ENCODE measurements at places on chromosomes 3 and 15.

DNA sequence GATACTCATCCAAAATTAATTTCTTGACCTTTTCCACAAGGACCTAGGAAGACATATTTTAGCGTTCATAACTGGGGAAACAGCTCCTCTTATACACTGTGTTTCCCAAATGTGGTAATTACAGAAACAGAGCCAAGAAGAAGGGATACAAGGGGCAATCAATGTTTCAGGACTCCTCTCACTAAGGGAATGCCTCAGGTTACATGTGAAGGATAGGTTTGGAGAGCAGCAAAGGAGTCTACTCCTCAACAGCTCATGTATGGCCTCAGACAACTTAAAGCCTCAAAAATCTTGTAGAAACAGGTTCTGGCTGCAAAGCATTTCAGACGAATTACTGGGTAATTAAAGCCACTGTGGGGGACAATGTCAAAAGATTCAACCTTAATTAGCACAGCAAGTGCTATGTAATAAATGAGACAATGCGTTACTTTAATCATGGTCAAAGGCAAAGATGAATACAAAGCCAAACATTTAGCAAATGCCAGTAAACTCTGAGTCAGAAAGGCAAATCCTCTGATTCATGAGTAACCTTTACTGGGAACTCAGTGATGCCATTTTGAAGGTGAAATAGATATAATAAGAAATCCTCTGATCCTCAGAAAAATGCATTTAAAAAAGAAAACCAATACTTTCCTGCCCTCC is 1111.2 kb downstream of the TUSC7 start:
- no peak for DNase-seq

- DNase-seq = no peak
Observed at GRCh38 chr15:99359769-99360168, 108.5 kb downstream of the LRRC28 start.

- no peak for DNase-seq
Observed at GRCh38 chr3:53768478-53769459, 77.5 kb downstream of the CHDH start.

- DNase-seq = no peak
Observed at GRCh38 chr15:38928431-38928830, 363.8 kb upstream of the RASGRP1 start.

DNA sequence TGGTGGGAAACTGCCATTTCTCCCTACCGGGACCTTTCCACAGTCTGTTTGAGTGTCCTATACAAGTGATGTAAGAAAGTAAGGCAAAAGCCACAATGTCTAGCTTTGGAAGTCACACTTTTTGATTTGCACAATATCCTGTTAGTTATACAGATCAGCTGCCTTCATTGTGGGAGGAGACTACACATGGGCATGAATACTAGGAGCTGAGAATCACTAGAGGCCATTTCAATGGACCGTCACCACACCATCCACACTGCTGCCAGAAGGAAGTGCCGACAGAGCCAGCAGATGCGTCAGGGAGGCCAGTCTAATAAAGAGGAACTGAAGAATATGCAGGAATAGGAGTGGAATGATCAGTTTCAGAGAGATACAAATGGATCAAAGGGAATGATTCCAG is 65.8 kb downstream of the SCN11A start:
- DNase-seq = peak; percentile 56

GRCh38 chr15:92166029-92166428 is 227.7 kb upstream of the ST8SIA2 start:
- no peak for DNase-seq

GRCh38 chr15:43748376-43748775 is 2.1 kb downstream of the PDIA3 start:
- no peak for DNase-seq

GRCh38 chr15:74453925-74454763 is 6.8 kb downstream of the UBL7 start:
- no peak for DNase-seq

GRCh38 chr3:14522129-14522691 is 17.9 kb downstream of the GRIP2 start:
- DNase-seq = peak; percentile 77

- no peak for DNase-seq
Observed at GRCh38 chr3:43340403-43340802, 54.1 kb downstream of the SNRK start.

DNA sequence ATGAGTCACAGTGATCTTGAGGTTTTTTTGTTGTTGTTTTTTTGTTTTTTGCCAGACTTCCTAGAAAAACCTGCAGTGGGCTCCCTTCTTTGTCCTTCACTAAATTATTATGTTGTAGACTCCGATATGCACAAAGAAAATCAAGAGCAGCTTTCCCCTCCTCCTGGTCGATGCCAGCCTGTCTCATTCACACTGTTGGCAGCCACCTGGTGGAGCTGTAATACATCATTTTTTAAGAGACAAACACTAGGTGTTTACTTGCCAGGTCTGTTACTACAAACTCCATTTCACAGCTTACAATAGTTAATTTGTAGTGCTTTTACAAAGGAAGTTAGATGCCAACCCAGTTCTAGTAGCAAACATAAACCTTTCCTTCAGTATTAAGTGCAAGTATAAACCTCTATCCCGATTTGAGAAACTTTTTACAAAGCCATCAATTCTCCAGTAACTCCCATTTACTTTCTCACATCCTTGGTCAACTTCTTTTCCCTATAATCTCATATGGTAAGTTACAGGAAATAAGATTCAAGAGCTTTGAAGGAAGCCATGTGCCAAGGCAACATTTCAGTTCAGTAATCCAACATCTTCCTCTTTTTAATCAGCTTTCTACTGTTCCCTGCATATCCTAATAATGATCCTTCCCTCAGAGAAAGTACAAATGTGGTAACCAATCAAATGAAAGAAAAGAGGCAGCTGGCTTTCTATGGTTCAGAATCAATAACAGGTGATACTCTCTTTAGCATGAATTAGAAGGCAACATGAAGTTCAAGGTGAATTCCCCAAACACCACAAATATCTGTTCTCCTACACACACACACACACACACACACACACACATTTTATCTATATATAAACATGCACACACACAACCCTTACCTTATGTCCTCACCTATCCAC is 14.0 kb downstream of the AAGAB start:
- DNase-seq = no peak

- no peak for DNase-seq
Observed at GRCh38 chr15:31606931-31607497, 280.4 kb downstream of the KLF13 start.

DNA sequence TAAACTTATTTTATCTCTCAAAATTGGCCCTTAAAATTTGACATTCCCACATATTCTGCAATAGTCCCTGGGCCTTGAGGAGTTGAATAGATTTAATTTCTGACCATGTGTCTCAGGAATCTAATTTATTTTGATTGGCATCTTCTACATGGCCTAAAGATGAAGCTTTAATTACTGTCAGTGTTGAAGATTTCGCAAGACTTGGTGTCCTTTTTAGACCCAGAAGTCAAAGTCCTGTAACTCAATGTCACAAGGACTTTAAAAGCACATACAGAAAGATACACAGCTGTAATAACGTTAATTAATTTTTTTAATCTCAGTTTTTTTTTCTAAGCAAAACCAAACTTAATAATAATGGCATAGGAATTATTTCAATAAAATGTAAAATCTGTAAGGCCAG is 163.9 kb downstream of the SUCNR1 start:
- DNase-seq = no peak

DNA sequence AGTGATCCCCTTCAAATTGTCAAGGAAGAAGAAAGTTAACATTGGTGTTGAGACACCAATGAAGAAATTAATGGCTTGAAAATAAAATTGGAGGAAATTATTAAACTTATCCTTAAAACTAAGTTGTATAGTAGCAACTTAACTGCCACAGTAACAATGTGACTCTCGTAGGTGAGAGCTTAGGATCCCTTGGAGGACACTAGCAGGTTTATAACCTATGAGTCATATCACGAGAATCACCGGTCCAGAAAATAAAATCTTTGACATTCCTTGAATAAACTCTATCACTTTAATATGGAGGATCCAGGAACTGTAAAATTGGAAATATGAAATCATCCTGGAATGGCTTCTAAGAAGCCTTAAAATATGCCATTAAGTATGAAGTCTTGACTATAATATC is 2.1 kb downstream of the GHSR start:
- DNase-seq = no peak

- peak; percentile 60 for DNase-seq
Observed at GRCh38 chr15:83106994-83107840, at the start of gene TM6SF1. TM6SF1 (plus strand) TSS chr15:83107645; CDS start chr15:83107681, 36 bp downstream.

GRCh38 chr3:68972358-68972979 is 40.1 kb upstream of the TAFA4 start:
- DNase-seq = peak; percentile 59

- no peak for DNase-seq
Observed at GRCh38 chr15:82999905-83000671, 11.4 kb downstream of the C15orf40 start.

GRCh38 chr3:89925976-89926375 is 818.6 kb downstream of the EPHA3 start:
- DNase-seq = no peak

GRCh38 chr3:141100531-141101320 is 49.6 kb downstream of the SPSB4 start:
- DNase-seq = no peak

GRCh38 chr3:184568924-184569829 is 7.6 kb downstream of the EPHB3 start:
- peak; percentile 90 for DNase-seq

DNA sequence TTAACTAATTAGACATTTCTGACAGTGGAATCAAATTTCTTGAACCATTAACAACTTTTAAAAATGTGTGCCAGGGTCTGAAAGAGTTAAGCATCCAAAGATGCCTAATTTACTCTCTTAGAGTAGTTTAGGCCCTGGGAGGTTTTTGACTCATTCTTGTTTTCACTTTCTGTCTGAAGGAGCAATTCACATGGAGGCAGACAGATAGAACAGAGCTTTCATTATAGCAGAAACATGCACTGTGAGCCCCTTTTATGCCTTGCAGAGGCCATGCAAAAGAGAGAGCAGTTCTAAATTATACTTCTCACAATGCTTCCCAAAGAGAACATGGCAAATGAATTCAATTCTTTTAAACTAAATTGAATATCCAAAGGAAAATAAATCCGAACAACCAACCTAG is 554.8 kb downstream of the MFSD1 start:
- DNase-seq = no peak

DNA sequence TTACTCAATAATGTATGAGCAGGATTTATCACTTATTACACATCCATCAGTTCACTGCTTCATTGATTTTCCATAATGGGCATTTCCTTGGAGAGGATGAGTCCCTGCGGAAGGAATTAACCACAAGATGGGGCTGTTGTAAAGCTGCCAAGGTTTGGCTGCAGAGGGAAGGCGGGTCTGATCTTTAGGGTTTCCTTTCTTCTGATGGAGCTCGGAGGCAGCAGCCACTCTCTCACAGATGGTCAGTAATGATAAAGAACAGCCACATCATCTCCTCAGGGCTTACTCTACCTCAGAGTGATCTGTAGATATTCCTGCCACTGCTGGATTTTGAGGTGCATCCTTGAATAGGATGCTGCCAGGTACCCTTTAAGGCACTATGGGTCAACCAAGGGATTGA is 115.2 kb downstream of the USP13 start:
- DNase-seq = no peak

GRCh38 chr15:60265057-60265456 is 132.7 kb downstream of the ANXA2 start:
- DNase-seq = no peak

DNA sequence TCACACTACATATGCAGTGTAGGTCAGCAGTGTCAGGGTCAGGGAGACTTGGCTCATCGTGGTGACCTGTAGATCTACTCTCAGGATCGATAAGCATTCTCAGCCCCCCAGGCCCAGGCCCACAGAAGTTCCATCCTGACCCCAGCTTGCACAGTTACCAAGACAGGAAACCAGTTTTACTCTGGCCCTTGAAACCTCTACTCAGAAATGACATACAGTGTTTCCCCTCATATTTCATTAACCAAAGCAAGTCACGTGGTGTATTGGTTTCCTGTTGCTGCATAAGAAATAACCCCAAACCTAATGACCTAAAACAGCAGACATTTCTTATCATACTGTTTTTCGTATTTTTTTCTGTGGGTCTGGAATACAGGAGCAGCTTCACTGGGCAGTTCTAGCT is 242.2 kb downstream of the SLCO3A1 start:
- DNase-seq = no peak

DNA sequence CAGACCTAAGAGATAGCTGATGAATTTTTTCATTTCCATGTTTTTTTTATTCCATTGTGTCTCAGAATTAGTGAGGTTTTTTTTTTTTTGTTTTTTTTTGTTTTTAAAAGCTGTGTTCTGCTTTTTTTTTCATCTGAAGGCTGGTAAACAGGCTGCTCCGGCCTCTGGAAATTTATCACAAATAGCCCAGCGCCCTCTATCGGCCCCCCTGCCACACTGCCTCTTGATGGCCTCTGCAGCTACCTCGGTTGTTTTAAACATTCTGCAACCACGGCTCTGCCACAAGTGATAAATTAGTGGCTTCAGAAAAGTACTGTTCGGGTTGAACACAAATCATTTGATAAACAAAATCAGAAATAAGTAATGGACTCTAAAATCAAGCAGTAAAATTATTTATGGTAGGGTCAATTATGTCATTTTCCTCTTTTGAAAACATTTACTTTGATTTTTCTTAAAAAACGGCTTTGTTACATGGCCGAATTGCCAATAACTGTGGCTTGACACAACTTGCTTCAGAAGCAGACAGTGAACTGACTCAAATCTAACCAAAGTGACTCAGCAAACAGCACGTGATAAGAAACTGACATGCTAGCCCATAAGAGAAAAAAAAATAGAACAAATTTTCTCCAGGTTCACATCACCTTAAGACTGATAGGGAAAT is 87.8 kb downstream of the RSL24D1 start:
- peak; percentile 86 for DNase-seq

GRCh38 chr3:128502712-128503111 is 9.7 kb upstream of the GATA2 start:
- DNase-seq = no peak

DNA sequence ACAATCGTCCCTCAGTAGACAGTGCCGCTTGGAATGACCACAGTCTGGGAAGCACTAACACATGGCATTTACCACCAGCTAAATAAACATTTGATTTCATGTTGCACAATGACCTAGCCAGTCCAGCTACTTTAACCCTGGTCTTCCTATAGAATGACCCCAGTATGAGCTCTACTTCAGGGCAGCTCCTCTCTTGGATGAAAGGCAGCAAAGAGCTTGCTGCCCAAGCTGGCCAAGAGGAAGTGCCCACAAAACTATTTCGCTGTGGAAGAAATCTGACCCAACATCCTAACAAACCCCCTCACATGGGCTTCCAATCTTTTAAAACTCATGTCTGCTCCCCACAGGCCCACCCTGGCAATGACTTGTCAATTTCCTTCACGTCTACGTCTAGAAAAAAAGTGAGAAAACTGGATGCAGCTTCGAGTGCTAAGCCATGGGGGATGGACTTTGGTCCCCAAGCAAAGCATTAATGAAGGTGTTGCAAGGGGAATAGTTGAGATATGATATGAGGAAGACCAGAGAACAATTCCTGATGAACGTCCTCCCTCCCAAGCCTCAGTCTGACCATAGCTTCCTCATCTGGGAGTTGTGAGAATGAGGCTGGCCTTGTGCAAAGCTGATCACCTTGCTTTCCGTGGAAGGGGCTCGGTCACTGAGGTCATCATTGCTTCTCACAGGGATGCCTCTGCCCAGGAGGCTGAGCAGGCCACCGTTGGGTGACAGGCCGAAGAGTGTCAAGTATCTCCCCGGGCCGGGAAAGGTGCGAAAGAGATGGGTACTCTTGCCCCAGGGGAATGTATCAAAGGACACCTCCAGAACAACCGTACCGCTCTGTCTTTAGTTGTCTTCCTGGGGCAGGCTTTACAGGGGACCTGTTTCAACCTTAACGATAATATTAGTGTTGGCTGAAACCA is 964 bp downstream of the SLC25A20 start:
- no peak for DNase-seq

Data from aorta (tissue), 5 donors.